ENCODE measurements at places on chromosomes 7 and 10.

DNA sequence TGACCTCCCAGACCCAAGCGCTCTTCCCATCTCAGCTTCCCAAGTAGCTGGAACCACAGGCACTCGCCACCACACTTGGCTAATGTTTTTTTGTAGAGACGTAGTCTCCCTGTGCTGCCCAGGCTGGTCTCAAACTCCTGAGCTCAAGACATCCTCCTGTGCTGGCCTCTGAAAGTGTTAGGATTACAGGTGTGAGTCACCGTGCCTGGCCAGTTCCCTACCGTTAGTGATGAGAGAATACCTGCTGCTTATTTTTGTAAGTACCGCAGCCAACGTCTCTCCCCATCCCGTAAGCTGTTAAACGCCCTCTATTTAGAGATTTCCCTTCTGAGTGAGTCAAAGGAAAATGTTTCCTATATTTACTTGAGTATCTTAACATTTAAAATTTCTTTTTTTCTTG lies 38.5 kb upstream of the PDLIM1 start:
- DNase-seq: no peak

DNA sequence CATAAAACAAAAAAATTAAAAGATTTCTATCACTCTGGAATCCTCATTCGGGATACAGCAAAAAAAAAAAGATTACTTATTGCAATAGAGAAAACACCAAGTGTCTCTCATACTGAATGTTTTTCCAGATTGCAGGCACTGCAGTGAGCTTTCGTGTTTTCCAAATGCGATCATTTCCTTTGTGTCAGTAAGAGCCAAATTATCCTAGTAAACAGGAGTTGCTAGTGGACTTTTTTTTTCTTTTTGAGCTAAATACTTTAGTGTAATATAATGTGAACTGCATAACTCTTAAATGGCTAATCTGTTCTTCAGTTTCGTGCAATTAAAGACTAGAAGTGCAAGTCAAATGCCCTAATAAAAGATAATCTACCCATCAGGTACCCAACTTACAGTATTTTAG lies 44.4 kb upstream of the TOMM7 start:
- peak; percentile 77 for DNase-seq

DNA sequence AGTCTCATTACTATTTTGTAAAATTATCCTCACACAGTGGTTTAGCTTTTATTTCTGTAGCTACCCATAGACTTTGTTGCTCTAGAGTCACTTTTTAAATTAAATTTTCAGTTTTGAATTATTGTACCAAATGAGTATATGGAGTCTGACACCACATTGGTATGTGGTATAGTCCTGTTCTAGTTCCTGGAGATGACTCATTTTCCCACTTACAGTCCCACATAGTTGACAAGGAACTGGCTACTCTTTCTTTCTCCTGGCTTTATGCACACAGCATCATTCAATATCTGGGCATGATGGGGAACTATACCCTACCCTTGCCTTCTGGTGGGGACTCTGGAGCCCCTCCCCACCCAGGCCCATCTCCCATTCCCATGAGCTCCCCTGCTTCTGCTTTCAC lies 92.6 kb upstream of the RAB11FIP2 start:
- no peak for DNase-seq

- DNase-seq: no peak
Observed at GRCh38 chr10:31683682-31684081, 244.9 kb downstream of the ARHGAP12 start.

- no peak for DNase-seq
Observed at GRCh38 chr10:42942279-42942950, 134.5 kb upstream of the RET start.

GRCh38 chr10:7565871-7566270 lies 100.9 kb downstream of the ITIH5 start:
- DNase-seq: no peak

GRCh38 chr10:77904100-77904840 lies 22.3 kb downstream of the DLG5 start:
- DNase-seq: no peak

DNA sequence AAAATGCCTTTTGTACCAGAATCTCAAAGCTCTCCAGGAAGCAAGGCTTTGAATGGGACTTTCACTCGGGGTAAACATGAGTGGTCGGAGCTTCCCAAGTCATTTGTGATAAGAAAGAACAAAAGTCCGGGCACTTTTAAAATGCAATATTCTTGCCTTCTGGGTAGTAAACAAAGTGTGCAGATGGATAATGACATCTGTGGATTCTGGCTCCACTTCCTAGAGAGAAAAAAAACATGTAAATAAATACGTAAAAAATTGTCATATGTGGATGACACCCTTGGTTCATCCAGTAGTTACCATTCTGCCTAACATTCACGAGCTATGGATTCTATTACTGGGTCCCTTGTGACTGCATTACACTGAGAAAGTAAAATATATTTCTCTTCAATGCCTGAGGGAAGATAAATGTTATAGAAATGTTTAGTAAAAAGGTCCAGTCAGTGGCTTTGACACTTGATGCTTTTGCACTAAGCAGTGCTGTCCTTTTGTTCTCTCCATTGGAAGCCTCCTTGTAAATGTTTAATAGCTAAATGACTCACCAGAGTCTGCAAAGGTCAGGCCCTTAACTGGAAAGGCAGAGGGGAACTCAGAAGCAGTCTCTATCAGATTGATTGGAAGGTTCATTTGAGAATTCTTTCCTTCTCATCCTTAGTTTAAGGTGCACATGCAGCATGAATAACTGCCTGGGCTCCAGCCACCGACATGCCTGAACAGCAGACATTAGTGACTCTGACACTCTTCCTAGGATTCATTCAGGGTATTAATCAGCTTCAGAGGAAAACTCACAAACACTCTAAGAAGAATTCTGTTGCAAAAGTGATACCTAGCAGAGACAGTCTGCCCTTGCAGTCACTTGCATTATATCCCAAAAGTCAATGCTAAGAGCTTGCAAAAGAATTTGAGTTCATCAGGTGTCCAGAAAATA lies 11.7 kb upstream of the EDRF1 start:
- no peak for DNase-seq

- no peak for DNase-seq
Observed at GRCh38 chr10:119031496-119032059, 2.1 kb downstream of the NANOS1 start.

DNA sequence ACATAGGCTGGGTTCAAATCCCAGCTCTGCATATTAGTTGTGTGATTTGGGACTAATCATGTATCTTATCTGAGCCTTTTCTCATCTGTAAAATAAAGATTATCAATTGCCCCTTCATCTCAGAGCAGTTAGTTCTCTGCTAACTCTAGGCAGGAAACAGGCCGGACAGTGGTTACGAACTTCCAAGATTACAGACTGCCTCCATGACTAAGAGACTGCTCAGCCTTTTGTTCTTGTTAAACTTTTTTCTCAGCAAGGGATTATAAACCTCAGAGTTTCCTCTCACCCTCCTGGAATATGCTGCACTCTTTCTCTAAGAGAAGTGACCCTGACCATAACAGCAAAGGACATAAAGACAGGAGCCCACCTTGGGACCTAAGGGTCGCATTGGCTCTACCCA lies 52.5 kb upstream of the NFKB2 start:
- DNase-seq: no peak

DNA sequence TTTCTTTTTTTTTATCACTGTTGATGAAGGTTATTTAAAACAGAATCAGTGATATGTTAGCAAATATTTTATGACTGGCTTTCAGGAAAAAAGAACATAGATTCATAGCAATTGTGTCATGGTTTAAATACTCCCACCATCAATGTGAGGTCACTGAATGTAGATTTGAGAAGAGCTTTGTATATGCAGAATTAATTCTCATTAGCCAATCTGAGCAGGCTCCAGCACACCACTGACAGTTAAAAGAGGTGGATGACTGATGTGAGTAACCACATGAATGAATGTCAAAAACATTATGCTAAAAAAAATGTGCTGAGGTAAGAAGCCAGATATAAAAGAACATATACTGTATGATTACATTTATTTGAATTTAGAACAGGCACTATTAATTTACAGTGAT lies 174.8 kb upstream of the KAT6B start:
- no peak for DNase-seq
